ENCODE measurements at places on chromosomes 11 and 22.

GRCh38 chr11:74905326-74905725, 43.6 kb downstream of the XRRA1 start:
- DNase-seq = no peak

DNA sequence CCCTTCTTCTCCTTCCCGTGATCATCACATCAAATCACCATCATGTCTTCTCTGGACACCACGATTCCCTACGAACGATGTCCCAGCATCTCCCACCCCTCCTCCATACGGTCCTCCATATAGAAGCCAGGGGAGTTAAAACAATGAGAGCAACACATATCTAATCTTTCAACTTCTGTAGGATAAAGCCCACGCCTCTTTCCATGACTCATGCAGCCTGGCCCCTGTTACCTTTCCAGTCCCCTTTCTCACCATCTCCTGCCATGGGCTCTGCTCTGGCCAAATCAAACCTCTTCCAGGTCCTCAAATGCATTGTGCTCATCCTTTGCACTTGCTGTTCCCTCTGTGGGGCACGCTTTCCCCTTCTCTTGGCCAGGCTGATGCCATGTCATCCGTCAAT, 23.6 kb downstream of the RPS6KA4 start:
- no peak for DNase-seq

- DNase-seq = no peak
These were observed 64.1 kb downstream of the C11orf87 start for GRCh38 chr11:109486129-109486528.

DNA sequence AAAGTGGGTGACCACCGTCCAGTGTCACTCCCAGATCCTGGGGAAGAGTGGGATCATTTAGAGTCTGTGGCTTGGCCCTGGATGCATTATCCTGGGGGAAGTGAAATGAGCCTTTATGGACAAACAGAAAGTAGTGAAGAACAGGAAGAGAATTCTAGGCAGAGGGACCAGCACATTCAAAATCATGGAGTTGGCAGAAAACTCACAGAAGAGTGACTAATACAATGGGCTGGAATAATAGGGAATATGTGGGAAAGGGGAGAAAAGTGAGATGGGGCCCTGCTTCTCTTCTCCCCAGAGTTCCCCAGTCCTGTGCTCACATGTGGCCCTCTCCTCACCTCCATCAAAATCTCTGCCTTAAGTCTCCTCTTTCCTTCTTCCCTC, 84.3 kb downstream of the CCDC81 start:
- no peak for DNase-seq

- no peak for DNase-seq
These were observed 426 bp downstream of the LZTR1 start for GRCh38 chr22:20982563-20982882.

DNA sequence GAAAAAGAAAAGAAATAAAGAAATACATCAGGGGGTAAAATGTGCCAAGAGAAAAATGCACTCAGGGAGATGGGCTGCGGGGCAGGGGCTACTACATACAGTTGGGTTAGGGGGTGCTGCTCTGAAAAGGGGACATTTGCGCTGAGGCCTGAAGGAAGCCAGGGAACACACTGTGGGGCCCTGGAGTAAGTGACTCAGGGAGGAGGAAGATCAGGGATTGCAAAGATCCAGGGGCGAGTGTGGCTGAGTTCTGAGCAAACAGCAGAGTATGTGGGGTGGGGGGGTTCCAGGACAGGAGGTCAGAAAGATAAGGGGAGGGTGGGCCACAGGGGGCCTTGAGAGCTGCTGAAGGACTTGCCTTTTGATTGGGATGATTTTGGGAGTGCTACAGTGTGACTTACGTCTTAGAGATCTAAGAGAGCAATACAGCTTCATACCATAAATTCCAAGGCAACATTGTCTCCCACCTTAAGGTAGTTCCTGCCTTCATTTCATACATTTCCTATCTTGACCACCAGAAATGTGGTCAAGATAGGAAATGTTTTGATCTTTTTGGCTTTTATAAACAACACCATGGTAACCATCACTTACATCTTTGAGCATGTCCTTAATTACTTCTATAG, 5.8 kb downstream of the A4GALT start:
- DNase-seq = no peak

GRCh38 chr11:76234416-76235232, 28.3 kb upstream of the WNT11 start:
- peak; percentile 65 for DNase-seq

DNA sequence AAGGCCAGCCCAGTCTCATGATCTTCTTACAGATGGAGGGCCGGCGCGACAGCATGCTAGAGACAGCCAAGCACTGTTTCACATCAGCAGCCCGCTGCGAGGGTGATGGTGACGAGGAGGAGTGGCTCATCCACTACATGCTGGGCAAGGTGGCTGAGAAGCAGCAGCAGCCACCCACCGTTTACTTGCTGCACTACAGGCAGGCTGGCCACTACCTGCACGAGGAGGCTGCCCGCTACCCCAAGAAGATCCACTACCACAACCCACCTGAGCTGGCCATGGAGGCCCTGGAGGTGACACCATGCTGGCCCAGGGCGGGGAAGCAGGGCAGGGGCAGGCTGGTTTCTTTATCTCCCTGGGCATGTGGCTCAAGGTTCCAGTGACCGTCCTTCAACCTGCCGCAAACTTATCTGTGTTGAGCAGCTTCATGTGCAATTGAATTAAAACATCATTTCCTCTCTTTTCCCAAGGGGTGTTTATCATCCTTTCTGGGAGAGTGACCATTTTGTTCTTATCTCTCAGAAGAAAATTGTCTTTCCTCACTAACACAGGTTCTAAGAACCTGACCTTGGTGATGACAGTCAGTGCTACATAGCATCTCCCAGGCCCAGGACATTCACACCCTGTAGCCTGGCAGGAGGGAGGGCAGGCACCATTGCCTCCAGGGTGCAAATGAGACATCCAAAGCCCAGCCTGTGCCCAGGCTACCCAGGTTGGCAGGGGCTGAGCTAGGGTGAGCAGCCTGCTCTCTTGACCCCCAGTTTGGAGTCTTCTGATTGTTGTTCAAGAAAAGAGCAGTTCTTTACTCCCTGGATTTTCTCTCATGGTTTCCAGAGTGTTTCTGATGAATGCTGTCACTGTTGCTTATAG, 80.7 kb downstream of the CABIN1 start:
- no peak for DNase-seq

- no peak for DNase-seq
These were observed 104.5 kb downstream of the PDE3B start for GRCh38 chr11:14748090-14748489.

DNA sequence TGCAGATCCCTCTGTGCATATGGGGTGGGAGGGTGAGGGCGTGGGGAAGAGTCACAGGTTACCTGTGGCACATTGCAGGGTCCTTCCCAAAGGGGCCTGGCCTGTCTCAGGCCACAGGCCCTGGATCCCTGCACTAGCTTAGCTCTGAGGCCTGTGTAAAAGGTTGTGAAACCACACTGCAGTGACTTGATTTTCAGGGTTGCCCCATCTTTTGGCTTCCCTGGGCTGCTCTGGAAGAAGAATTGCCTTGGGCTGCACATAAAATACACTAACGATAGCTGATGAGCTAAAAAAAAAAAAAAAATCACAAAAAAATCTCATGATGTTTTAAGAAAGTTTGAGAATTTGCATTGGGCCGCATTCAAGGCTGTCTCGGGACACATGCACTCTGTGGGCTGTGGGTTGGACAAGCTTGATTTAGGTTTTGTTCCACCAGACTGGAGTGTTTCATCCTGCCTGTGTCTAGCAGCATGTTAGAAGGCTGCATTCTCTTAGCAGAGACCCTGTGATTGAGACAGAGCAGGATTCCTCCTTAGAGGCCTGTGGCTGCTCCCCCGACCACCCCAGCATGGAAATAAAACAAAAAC, 35.9 kb upstream of the TREH start:
- DNase-seq = no peak

DNA sequence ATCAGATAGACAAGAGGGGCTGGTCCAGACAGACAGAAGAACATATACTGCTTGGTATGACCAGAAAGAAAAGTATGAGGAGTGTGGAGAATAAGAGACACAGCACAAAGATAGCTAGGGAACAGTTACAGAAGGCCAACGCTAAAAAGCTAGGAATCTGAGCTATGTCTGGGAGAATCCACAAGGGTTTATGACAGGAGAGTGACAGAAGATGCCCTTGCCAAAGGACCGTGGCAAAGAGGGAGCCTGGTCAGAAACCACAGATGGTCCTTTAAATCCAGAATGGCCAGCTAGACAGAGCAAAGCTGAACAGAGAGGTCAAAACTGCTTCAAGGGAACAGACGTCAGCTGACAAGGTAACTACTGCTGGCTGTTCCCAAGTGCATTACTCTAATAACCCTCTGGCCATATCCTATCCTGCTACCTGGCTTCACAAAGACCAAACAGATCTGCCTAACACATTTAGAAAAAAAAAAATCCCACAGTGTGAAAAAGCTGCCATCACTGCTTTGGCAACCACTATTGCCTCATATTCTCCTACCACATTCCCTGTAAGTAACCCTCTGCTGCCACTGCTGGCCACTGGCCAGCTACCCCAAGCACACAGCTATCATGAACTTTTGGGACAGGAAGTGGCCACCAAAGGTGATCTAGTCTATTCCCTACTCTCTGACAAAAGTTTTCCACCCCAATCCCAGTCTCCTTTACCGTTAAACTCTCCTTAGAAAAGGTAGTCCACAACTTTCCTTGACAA, 7.3 kb downstream of the SERGEF start:
- DNase-seq = no peak

DNA sequence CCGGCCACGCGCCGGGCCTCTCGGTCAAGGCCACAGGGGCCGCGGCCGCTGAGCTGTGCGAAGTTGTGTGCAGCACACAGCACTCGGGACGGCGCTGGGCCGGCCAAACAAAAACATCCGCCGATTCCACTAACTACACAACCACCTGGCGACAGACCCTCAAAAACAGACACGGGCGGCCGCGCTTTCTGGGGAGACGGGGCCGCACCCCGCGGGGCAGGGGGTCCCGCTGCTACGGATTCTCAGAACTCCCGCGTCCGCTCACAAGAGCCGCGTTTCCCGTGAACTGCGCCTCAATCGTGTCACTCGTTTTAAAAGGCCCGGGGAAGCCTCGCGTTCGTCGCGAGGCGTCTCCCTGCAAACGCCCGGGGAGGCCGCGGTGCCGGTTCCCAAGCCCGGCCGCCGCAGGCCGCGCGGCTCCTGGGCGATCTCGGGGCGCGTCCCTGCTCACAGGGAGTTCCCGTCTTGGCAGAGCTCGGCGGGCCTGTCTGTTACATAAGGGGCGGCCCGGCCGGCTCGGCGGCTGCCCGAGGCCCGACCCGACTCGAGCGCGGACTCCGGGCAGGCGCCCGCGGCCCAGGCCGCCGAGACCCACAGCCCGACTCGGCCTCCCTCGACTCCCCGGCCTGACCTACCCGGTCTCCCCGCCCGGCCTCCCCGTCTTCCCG, 936 bp downstream of the BRD1 start:
- no peak for DNase-seq

- no peak for DNase-seq
These were observed 60.7 kb downstream of the LRRC32 start for GRCh38 chr11:76609736-76610370.

- DNase-seq = no peak
These were observed 3.5 kb downstream of the ARRB1 start for GRCh38 chr11:75347781-75348566.

- no peak for DNase-seq
These were observed 808 bp upstream of the IFITM2 start for GRCh38 chr11:306645-307371.

DNA sequence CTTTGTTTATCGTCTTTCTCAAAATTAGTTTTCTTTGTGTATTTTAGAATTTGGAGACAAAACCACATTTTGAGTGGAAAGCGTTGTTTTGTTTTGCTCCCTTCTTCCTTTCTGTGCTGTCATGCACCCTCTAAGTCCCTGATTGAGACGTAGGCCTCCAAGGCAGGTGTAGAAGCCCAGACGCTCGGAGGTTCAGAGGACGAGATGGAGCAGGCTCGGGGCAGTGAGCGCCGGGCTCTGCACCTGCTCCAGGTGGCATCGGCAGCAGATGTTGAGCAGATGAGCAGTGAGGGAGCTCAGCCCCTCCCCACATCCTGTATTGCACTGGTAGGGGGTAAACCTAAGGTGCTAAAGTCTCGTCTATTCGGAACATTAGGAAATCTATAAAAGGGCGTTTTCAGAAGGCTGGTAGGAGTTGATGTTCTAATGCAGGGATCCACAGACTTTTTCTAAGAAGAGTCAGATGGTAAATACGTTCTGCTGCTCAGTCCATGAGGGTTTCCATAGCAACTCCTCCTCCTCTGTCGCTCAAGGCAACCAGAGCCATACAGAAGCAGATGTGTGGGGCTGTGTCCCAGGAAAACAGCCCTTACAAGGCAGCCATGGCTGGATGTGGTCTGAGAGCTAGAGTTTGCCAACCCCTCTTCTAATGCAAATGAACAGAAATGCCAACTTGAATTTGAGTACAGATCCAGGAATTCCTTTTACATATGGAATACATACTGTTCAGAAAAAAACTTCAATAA, 724.2 kb downstream of the BRD1 start:
- no peak for DNase-seq

GRCh38 chr22:29798801-29799200, 31.6 kb downstream of the UQCR10 start:
- no peak for DNase-seq

DNA sequence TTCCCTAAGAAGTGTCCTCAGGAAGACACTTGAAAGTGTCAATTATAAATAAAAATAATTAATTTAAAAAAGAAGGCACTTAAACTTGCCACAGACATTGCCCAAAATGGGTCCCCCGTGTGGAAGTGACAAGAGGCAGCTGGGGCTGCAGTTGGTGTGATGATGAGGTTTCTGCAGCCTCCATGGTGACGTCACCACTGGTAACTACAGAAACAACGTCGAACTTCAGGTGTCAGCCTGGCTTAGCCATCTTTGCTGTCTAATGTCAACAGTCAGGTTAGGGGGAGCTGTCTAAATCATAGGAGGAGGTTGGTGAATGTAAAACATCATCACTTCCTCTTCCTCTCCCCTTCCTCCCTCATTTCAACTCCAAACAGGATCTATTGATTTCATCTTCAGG, 328.6 kb downstream of the MN1 start:
- no peak for DNase-seq

- no peak for DNase-seq
These were observed 972.1 kb downstream of the JRKL start for GRCh38 chr11:97361812-97362378.
